Neural progenitor cell (in vitro differentiated cells): ENCODE measurements at places on chromosomes 5 and 9. TPM values are rescaled to one million over a fixed set of nuclear protein-coding genes. Genes with fewer than 3 reads are reported as not detected.

DNA sequence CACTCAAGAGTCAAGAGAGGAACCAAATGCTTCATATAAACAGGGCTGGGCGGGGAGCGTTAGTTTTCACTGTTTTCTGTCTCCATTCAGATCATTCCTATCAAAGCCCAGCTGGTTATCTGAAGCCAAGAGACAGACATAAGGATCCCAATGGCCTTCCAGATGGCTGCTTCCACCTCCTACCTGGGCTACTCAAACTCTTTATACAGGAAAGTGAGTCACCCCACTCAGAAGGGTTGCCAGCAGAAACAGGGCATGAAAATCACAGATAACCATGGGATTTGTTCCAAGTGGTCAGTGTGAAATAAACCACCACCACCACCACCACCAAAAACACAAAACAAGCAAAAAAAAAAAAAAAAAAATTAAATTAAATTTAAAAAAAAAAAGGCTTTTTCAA is 5.5 kb downstream of the PRSS3 start:
- no peak for DNase-seq

DNA sequence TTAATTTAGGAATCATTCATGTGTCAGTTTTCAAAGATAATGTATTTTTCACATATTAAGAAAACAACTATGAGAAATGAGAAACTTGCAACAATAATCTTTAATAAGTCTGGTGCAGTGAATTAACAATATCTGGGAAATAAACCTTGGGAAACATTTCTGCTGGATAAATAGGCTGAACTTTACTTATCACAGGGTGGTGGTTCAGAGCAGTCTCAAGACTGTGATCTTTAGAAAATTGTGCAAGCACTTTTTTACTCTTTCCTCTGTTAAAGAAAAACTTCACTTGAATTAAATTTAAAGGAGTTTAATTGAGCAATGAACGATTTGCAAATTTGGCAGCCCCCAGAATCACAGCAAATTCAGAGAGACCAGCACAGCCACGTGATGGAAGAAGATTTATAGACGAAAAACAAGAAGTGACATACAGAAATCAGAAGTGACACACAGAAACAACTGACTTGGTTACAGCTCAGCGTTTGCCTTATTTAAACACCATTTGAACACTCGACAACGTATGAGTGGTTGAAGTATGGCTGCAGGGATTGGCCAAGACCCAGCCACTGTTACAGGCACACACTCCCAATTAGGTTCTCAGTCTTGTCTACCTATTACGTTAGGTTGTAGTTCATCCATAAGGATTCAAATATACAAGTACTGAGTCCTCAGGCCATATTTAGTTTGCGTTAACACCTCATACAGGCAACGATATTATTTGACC is 631.9 kb downstream of the SLCO4C1 start:
- no peak for DNase-seq

DNA sequence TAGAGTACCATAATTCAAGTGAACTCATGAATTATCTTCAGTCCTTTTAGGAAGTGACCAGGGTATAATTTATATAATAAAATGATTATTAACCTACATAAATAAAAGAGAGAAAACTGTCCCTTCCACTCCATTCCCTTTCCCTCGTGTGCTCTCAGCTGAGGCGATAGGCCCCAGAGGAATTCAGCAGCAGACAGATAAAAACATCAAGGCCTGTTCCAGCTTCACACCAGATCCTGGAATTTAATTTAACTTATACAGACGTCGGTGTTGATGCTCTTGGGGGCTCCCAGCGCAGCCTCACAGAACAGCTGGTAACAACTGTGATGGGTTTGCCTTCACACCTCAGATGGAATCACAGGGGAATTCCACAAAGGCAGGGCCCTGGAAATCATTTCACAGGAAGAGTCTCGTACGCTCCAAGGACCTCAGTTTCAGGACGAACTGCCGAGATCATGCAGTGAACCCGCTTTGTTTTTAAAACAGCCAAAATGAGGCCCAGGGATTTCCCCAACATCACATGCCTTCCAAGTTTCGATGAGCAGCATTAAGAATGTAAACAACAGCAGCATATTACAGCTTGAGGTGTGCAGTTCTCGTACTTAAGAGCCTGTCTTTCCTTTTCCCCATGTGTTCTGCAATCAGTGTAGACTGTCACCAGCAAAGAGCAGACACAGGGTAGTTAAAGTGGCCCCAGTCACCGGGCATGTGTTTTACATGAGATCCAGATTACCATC is 73.6 kb upstream of the ALDH1B1 start:
- no peak for DNase-seq

GRCh38 chr5:124561451-124561850 is 185.0 kb downstream of the ZNF608 start:
- no peak for DNase-seq

GRCh38 chr9:103819936-103820335 is 274.2 kb upstream of the SMC2 start:
- no peak for DNase-seq

DNA sequence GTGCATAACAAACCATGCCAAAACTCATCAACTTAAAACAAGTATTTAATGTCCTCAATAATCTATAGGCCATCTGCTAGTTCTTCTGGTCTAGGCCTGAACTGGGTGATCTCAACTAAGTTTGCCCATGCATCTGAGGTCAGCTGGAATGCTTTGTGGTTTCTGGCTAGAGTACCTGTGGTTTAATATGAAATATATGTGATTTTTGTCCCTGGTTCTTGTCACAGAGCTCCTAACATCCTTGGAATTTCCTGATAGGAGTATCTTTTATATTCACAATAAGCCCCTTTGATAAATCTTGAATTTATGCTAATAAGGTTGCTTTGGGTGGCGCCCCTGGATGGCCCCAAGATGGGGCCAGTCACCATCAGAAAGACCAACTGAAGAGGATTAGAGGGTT is 535.9 kb downstream of the DNAH5 start:
- DNase-seq, result no peak

- no peak for DNase-seq
Observed at GRCh38 chr5:116452774-116453368, 121.8 kb downstream of the SEMA6A start.

GRCh38 chr9:109558718-109559151 is 60.6 kb upstream of the PTPN3 start:
- no peak for DNase-seq

DNA sequence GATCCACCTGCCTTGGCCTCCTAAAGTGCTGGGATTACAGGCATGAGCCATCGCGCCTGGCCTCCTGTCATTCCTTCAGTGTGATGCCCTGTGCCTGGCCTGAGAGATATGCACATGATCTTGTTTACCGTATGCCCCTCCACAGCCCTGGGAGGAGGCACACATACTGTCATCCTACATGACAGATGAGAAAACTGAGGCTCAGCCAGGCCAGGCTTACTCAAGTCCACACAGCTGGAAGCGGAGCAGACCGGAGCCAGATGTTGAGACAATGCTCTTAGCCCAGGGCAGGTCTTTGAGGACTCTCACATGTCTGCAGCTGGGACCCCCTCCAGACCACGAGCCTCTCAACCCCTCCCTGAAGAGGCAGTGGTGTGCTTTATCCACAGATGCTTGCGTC is 38.7 kb upstream of the SH3PXD2B start:
- DNase-seq, result no peak

DNA sequence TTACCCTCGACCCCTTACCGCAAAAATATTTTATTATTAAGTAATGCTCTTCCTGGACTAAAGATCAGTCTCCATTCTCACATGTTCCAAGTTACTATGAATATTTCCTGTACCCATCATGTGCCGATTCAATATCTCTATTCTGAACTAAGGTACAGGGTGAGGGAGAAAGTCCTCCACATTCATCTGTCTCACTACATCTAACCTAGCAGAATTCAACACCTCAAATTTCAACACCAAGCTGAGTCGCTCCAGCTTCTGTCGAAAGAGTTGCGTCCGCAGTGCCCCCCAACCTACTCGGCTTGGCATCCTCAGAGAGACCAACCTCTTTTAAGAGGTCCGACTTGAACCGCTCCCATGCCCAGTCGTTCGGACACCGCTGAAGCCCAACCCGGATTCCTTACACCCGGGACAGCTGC is 1.0 kb downstream of the CERT1 start:
- DNase-seq, result no peak

Gene SPINK6
- not detected in 2 replicates for total RNA-seq

Gene PTPN3
- total RNA-seq, result 2.2 and 2.4 TPM in 2 replicates

Gene PCDHB3
- 5.6 and 6.7 TPM in 2 replicates for total RNA-seq

Gene HTR1A
- 0.22 TPM in 1 of 2 replicates, not detected in the other for total RNA-seq

Gene PCSK5
- total RNA-seq, result 23.4 and 30.0 TPM in 2 replicates

Gene GFI1B
- 0.28 TPM in 1 of 2 replicates, not detected in the other for total RNA-seq
